Activated CD4-positive, alpha-beta memory T cell treated with anti-CD3 and anti-CD28 coated beads for 36 hours (primary cell): ENCODE measurements at places on chromosomes 7 and 10. TPM values are rescaled to one million over a fixed set of nuclear protein-coding genes. Genes with fewer than 3 reads are reported as not detected.

FHIP2A gene
- total RNA-seq = 21.4 TPM

GRM3 gene
- not detected for total RNA-seq

SH3PXD2A gene
- 10.3 TPM for total RNA-seq

TMEM213 gene
- 0.19 TPM for total RNA-seq

FRG2B gene
- not detected for total RNA-seq

SLC12A9 gene
- 18.5 TPM for total RNA-seq

ANKRD2 gene
- not detected for total RNA-seq

PRRT4 gene
- total RNA-seq = 0.10 TPM

MOGAT3 gene
- total RNA-seq = not detected

PRKG1 gene
- total RNA-seq = not detected

CYP2C19 gene
- 0.53 TPM for total RNA-seq

BHLHA15 gene
- 0.67 TPM for total RNA-seq

COL26A1 gene
- not detected for total RNA-seq

ENKUR gene
- total RNA-seq = not detected

PNLIPRP2 gene
- not detected for total RNA-seq

CPSF4 gene
- total RNA-seq = 60.3 TPM

TUBAL3 gene
- total RNA-seq = not detected

RGR gene
- not detected for total RNA-seq

CDH23 gene
- 2.6 TPM for total RNA-seq

REEP3 gene
- total RNA-seq = 20.7 TPM

TMEM130 gene
- not detected for total RNA-seq

DMBT1 gene
- not detected for total RNA-seq
